ENCODE measurements at places on chromosomes 5 and 9. TPM values are rescaled to one million over a fixed set of nuclear protein-coding genes. Genes with fewer than 3 reads are reported as not detected.

- no peaks in the 10 kb centered on the region for H3K4me1 ChIP-seq
- H3K36me3 ChIP-seq = no peaks in the 10 kb centered on the region
- H3K27me3 ChIP-seq = no peaks in the 10 kb centered on the region
- DNase-seq = no peak
These were observed 572.1 kb downstream of the TLE4 start for GRCh38 chr9:80143899-80144298.

GRCh38 chr9:108894225-108894997 lies 32.3 kb downstream of the ACTL7A start:
- H3K4me3 ChIP-seq = no peak overlapping the region
- no peaks in the 10 kb centered on the region for H3K27me3 ChIP-seq
- peaks cover 97% of the 10 kb centered on the region for H3K36me3 ChIP-seq
- DNase-seq = no peak

GRCh38 chr9:17635115-17635890 lies 56.4 kb downstream of the SH3GL2 start:
- no peak overlapping the region for H3K4me3 ChIP-seq
- no peaks in the 10 kb centered on the region for H3K27me3 ChIP-seq
- DNase-seq = no peak
- H3K36me3 ChIP-seq = no peaks in the 10 kb centered on the region

DNA sequence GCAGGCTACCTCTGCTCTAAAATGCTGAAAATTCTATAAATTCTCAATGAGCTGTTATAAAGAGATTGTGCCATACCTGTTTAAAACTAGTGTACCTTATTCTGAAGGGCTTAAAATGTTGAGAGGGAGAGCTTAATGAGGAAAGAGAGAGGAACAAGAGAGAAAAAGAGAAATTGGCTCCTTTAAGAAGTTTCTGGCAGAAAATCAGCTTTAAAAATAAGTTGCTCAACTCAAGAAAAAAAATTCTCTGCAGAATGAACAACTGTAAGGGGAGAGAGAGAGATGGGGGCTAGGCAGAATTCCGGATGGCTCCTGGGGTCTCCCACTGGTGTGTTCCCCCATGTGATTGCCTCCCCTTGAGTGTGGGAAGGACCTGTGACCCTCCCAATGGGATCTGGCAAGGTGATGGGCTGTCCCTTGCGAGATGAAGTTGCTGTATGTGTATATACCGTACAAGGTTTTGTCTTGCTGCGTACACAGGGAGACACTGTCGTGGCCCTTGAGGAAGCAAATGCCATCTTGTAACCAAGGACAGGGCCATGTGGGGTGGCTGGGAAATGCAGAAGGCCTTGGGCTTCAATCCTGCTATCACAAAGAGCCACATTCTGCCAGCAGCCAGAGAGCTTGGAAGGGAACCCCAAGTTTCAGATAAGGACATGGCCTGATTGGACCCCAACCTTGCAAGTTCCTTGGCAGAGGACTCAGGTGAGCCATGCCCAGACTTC lies 64.3 kb upstream of the S1PR3 start:
- no peaks in the 10 kb centered on the region for H3K36me3 ChIP-seq
- no peaks in the 10 kb centered on the region for H3K27me3 ChIP-seq
- no peak overlapping the region for H3K27ac ChIP-seq

- H3K27ac ChIP-seq = no peak overlapping the region
- no peak for DNase-seq
- H3K27me3 ChIP-seq = no peaks in the 10 kb centered on the region
These were observed 196.4 kb downstream of the EFNA5 start for GRCh38 chr5:107474361-107474715.

The ANKRD31 gene
- total RNA-seq = not detected

DNA sequence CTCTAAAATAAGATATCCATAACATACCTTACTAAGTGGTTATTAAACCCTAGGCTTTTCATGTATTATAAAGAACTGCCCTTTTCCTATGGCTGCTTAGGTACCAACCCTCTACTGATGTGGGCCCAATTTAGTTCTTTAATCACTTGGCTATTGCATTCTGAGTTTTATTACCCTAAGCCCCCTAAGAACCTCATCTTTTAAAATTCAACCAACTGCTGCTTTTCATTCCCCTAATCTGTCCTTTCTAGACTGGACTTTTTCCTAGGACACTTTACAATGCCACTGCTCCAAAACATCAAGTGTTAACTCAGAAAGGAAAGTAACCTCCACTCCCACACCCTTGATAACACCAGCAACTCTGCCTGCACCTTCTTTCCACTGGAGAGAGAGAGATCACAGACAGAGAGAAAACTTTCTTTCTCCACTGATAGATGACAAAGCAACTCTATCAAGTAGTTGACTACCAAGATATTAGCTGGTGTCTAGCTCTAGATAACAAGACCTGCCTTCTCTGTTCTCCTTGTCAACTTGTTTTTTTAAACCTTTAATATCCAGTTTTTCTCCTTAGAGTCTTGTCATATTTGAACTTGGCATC lies 27.3 kb downstream of the ELL2 start:
- peaks cover 20% of the 10 kb centered on the region for H3K4me1 ChIP-seq
- H3K27me3 ChIP-seq = no peaks in the 10 kb centered on the region
- peaks cover 3% of the 10 kb centered on the region for H3K36me3 ChIP-seq
- no peak for DNase-seq

DNA sequence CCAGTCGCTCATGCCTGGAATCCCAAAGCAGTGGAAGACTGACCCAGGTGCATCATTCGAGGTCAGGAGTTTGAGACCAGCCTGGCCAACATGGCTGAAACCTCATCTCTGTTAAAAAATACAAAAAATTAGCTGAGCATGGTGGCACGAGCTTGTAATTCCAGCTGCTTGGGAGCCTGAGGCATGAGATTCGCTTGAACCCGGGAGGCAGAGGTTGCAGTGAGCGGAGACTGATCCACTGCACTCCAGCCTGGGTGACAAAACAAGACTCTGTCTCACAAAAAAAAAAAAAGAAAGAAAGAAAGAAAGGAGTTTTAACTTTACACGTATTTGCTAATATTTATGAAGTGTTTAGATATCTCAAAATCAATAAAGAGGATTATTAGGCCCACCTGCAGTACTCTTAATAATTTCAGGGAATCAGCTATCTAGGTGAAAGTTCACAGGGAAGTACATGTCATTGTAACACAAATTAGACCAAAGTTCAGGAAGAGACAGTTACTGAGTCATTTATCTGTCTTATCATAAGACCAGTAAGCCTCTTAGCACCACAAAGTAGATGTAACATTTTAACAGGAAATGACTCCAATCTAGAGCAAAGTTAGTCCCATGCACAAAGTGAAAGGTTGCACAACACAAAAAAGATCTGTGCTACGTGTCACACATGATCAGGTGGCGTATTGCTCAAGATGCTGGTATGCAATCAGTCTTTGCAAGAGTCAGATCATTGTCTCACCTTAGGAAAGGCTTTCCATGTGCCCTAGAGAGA lies 34.1 kb upstream of the PLIN2 start:
- DNase-seq = peak; percentile 84
- H3K27me3 ChIP-seq = no peaks in the 10 kb centered on the region
- H3K27ac ChIP-seq = peak overlapping the region; percentile 55
- H3K4me1 ChIP-seq = peaks cover 4% of the 10 kb centered on the region
- no peaks in the 10 kb centered on the region for H3K36me3 ChIP-seq

GRCh38 chr5:74539986-74540385 lies 100.5 kb downstream of the ENC1 start:
- no peaks in the 10 kb centered on the region for H3K27me3 ChIP-seq
- no peak overlapping the region for H3K27ac ChIP-seq
- H3K4me1 ChIP-seq = no peaks in the 10 kb centered on the region
- no peaks in the 10 kb centered on the region for H3K36me3 ChIP-seq

The SLC46A2 gene
- not detected for total RNA-seq

DNA sequence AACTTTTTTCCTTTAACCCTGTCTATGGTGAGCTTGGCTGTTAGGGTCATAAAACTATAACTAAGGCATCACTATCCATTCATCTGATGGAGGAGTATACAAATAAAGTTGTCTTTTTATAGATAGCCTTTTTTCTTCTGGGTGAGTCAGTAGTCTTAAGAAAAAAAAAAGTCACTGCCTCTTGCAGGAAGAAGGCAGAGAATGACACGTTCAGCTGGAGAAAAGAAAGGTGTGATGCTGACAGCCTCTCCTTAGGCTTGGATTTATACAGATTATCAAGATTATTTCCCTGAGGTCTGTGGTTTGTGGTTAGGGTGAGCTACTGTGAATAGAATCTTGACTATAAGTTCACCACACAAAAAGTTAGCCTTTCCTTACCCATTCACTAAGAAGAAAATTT lies 23.0 kb downstream of the EPB41L4B start:
- no peaks in the 10 kb centered on the region for H3K36me3 ChIP-seq
- H3K27me3 ChIP-seq = no peaks in the 10 kb centered on the region
- H3K4me1 ChIP-seq = no peaks in the 10 kb centered on the region
- DNase-seq = no peak

The LCN15 gene
- not detected for total RNA-seq

GRCh38 chr9:37468620-37469019 lies 3.4 kb upstream of the ZBTB5 start:
- H3K27ac ChIP-seq = no peak overlapping the region
- no peaks in the 10 kb centered on the region for H3K27me3 ChIP-seq
- H3K4me1 ChIP-seq = peaks cover 8% of the 10 kb centered on the region

DNA sequence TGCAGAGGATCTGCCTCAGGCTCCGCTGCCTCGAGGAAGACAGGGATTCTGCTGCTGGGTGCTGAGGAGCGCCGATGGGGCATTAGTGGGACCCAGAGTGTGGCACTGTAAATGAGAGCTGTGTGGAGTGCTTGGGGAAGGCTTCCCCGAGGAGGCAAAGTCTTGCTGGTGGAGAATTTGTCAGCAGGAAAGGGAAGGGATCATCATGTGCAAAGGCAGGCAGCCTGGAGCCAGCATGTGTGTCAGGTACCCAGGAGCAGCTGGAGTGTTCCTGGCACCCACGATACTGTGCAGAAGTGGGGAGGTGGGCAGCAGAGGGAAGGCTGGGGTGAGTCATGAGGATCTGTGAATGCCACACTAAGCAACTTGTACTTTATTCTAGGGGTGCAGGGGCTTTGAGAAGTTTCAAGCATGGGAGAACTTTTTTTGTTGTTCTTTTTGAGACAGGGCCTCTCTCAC lies 12.3 kb downstream of the B4GALT7 start:
- H3K4me1 ChIP-seq = no peaks in the 10 kb centered on the region
- H3K27ac ChIP-seq = no peak overlapping the region
- no peak overlapping the region for H3K4me3 ChIP-seq
- peaks cover 9% of the 10 kb centered on the region for H3K36me3 ChIP-seq
- DNase-seq = no peak

The LRRTM2 gene
- total RNA-seq = not detected

DNA sequence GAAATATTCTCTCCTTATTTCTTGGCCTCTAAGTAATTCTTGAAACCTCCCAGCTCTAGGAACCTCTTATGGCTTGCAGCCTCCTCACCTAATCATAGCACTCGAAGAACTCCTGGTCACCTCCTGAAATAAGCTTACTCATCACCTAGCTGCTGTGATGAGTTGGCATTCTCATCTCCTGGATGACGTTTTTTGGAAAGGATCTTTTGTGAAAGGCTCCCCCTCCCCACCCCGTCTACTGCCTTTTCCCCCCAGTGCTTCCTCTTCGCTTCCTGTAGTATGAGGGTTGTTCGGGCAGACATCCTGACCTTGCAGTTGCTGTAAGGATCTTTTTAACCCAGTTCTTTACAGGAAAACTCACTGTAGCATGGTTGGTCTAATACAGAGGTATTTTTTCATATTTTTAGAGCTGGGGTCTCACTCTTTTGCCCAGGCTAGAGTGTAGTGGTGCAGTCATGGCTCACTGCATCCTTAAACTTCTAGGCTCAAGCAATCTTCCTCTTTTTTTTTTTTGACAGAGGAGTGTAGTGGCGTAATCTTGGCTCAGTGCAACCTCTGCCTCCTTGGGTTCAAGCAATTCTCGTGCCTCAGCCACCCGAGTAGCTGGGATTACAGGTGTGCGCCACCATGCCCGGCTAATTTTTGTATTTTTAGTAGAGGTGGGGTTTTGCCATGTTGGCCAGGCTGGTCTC lies 41.8 kb downstream of the ARHGAP26 start:
- H3K27ac ChIP-seq = no peak overlapping the region
- DNase-seq = no peak
- no peaks in the 10 kb centered on the region for H3K27me3 ChIP-seq
- H3K4me3 ChIP-seq = no peak overlapping the region
- H3K36me3 ChIP-seq = no peaks in the 10 kb centered on the region

- no peaks in the 10 kb centered on the region for H3K27me3 ChIP-seq
- H3K27ac ChIP-seq = no peak overlapping the region
These were observed 489.6 kb downstream of the MAN2A1 start for GRCh38 chr5:110179321-110179720.

DNA sequence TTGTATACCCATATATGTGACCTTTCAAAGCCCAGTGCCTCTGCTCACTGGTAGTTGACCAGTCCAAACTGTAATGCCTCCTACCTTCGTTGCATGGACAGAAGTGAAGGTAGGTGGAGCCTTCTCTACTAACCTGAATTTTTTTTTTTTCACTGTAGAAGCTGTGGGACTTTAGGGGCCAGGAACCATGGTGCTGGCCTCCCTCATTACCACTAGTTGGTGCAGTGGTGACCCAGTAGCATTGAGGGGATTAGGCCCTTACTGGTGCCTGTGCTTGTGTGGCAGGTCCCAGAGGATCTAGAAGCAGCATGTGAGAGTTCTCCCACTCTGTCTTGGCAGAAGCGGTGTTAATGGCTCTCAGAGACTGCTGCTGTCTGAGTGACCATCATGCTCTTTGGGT lies 2.3 kb downstream of the RALGPS1 start:
- H3K4me1 ChIP-seq = no peaks in the 10 kb centered on the region
- H3K27me3 ChIP-seq = no peaks in the 10 kb centered on the region
- no peak overlapping the region for H3K27ac ChIP-seq

DNA sequence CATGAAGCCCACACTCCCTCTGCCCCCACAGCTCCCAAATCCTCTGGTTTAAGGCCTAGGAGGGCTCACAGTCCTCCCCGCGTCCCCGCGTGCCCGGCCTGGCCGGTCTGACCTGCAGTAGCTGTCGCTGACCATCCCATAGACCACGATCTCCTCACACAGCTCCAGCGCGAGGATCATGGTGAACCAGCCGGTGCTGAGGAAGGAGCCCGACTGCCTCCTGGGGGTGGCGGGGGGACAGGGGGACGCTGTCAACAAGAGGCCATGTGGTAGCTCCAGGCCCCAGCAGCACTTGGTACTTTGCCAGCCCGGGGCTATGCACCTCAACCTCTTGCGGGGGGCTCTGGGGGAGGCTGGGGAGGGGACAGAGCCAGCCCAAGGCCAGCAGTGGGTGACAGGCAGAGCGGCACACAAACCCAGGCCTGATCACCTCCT lies 7.0 kb downstream of the ST6GALNAC4 start:
- no peak for DNase-seq
- peaks cover 48% of the 10 kb centered on the region for H3K36me3 ChIP-seq
- no peak overlapping the region for H3K4me3 ChIP-seq
- no peaks in the 10 kb centered on the region for H3K27me3 ChIP-seq
- H3K4me1 ChIP-seq = peaks cover 22% of the 10 kb centered on the region

DNA sequence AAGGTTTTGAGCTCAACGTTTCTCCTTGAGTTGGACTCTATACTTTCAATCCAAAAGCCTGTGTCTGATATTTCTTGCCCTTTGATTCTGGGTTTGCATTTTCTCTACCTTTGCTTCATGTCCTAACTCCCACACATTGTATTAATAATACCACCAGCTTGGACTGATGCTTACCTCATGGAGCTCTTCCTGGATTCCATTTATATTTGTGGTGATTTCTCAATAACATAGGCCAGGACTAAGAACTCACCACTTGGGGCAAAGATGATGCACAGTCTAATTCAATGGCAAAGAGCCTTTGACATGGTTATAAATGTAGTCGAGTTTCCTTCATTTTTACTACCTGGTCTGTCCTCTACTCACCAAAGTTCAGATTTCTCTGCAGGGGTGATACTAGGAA lies 27.5 kb upstream of the EFNA5 start:
- H3K27me3 ChIP-seq = no peaks in the 10 kb centered on the region
- H3K4me1 ChIP-seq = no peaks in the 10 kb centered on the region
- H3K27ac ChIP-seq = no peak overlapping the region
- no peak overlapping the region for H3K4me3 ChIP-seq
- H3K36me3 ChIP-seq = no peaks in the 10 kb centered on the region

All from ascending aorta (tissue), 2 donors.